ENCODE measurements at places on chromosomes 1 and 21.

GRCh38 chr21:36441715-36442114, 38.2 kb downstream of the CLDN14 start:
- DNase-seq = no peak

DNA sequence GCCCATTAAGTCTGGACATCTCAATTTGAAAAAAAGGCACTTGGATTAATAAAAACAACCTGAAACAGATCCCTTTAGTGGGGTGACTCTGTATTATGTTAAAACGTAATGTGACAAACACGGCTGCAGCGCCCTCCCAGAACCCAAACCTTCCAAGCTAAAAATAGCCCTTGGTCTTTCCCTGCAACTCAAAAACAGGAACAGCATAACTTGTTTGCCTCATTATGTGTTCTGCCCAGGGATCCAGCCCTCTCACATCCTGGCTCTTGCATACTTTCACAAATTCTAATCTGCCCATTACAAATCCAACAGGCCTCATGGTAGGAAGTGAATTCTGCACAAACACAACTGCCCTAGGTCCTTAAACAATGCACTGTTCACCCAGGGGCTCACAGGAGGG, 94.7 kb upstream of the GADD45A start:
- DNase-seq = no peak

GRCh38 chr1:7616953-7617352, 154.1 kb upstream of the VAMP3 start:
- no peak for DNase-seq

GRCh38 chr21:37498664-37499063, 132.1 kb downstream of the DYRK1A start:
- no peak for DNase-seq
